ENCODE measurements at places on chromosomes 2 and 18. TPM values are rescaled to one million over a fixed set of nuclear protein-coding genes. Genes with fewer than 3 reads are reported as not detected.

- DNase-seq, result no peak
- H3K4me1 ChIP-seq, result peaks cover 9% of the 10 kb centered on the region
- H3K4me3 ChIP-seq, result no peak overlapping the region
- H3K27ac ChIP-seq, result no peak overlapping the region
- no peaks in the 10 kb centered on the region for H3K36me3 ChIP-seq
- no peaks in the 10 kb centered on the region for H3K27me3 ChIP-seq
These were observed 68.6 kb downstream of the EXOC6B start for GRCh38 chr2:72757177-72757775.

The AKAIN1 gene
- total RNA-seq, result not detected

The ANKRD30BL gene
- not detected for total RNA-seq

The CSRNP3 gene
- 1.9 TPM for total RNA-seq
